ENCODE measurements at places on chromosomes 11 and 22. TPM values are rescaled to one million over a fixed set of nuclear protein-coding genes. Genes with fewer than 3 reads are reported as not detected.

GRCh38 chr22:18994056-18994455 is 58.0 kb upstream of the PRODH start:
- no peak for DNase-seq

DNA sequence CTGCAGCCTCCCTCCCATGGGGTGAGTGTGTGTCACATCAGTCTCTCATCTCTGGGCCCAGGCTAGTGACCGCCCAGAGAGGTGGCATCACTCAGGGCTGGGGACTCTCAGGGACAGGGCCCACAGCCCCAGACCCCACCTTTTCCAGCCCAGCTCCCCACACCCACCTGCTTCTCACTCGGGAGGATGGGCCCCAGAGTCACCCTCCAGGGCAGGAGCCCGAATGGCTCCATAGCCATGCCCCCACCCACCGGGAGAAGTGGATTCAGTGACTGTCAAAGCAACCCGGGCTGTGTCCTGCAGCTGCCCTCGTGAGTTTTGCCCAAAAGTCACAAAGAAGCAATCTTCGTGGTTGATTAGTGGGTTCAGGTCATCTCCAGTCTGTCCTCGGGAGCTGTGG is 26.0 kb downstream of the PARVG start:
- no peak for DNase-seq

GRCh38 chr11:44011797-44012196 is 36.0 kb upstream of the ACCSL start:
- no peak for DNase-seq

- DNase-seq: no peak
Observed at GRCh38 chr11:29063630-29064361, 953.0 kb downstream of the KCNA4 start.

DNA sequence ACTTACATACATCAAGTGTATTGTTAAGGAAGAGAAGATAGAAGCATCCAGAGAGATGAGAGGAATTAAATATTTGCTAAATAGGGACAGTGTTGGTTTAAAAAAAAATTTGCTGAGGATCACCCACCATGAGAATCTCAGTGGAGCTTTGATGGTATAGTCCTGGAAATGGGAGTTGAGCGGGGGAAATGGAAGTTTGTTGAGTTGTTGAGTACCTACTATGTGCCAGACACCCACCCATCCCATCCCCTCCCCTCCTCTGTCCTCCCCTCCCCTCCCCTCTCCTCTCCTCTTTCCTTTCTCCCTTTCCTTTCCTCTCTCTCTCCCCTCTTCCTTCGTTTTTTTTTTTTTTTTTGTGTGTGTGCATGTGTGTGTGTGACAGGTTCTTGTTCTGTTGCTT is 4.7 kb upstream of the MFRP start:
- DNase-seq: no peak

DNA sequence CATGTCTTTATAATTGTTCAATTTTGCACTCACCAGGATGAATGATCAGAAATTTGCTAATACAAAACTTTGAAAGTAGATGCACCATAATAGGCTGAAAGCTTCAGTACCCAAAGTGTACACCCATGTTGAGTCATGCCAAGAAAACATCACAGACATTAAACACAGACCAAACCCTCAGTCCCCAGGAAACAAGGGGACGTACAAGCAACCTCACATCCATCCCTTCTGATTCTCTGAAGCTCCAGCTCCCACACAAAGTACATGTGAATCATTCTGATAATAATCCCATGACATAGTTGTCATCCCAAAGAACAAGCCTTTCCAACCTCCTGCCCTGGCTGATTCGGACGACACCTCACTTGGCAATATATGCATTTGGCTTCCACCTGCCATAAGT is 183.8 kb downstream of the SNX19 start:
- no peak for DNase-seq

Gene CASTOR1
- 5.3 TPM for total RNA-seq

Measured in CD8-positive, alpha-beta memory T cell (primary cell).